ENCODE measurements at places on chromosomes 6 and 20. TPM values are rescaled to one million over a fixed set of nuclear protein-coding genes. Genes with fewer than 3 reads are reported as not detected.

STMN3 gene
- 26.5 TPM for total RNA-seq

DNA sequence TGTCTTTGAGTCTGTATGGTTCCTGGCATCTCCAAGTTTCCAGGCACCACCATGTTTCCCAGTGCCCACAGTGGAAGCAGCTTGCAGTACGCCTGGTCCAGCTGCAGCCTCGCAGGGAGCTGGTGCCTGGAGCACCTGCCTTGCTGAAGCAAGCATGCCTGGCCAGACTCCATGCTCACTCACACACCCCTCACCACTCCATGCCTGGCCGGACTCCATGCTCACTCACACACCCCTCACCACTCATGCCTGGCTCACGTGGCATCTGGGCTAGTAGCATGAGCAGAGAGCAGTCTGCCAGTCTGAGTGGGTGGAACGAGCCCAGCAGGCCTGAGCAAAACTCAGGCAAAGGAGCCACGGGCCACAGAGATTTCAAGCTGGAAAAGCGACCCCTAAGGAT, 214.3 kb downstream of the TFAP2C start:
- no peak for DNase-seq
- H3K27ac ChIP-seq = no peak overlapping the region
- H3K27me3 ChIP-seq = peaks cover 32% of the 10 kb centered on the region
- H3K4me1 ChIP-seq = no peaks in the 10 kb centered on the region
- no peak overlapping the region for H3K4me3 ChIP-seq

DNA sequence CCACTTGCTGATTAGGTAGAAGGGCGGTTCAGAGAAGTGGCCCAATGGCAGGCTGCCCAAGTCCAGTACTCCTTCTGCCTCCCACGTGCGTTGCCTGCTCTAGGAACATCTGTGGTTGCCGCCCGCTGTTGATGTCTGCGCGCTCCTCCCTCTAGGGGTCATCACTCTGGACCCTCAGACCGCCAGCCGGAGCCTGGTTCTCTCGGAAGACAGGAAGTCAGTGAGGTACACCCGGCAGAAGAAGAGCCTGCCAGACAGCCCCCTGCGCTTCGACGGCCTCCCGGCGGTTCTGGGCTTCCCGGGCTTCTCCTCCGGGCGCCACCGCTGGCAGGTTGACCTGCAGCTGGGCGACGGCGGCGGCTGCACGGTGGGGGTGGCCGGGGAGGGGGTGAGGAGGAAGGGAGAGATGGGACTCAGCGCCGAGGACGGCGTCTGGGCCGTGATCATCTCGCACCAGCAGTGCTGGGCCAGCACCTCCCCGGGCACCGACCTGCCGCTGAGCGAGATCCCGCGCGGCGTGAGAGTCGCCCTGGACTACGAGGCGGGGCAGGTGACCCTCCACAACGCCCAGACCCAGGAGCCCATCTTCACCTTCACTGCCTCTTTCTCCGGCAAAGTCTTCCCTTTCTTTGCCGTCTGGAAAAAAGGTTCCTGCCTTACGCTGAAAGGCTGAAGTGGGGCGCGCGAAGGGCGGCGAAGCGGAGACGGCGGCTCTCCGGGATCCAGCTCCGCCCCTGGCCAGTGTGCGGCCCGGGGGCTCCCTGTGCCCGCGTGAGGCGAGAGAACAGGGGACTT, 8.5 kb downstream of the TRIM15 start:
- H3K36me3 ChIP-seq = no peaks in the 10 kb centered on the region
- no peak overlapping the region for H3K27ac ChIP-seq
- H3K27me3 ChIP-seq = peaks cover 89% of the 10 kb centered on the region
- peak overlapping the region; percentile 12 for H3K4me3 ChIP-seq
- no peak for DNase-seq

ZBTB9 gene
- total RNA-seq = 15.4 TPM

DNA sequence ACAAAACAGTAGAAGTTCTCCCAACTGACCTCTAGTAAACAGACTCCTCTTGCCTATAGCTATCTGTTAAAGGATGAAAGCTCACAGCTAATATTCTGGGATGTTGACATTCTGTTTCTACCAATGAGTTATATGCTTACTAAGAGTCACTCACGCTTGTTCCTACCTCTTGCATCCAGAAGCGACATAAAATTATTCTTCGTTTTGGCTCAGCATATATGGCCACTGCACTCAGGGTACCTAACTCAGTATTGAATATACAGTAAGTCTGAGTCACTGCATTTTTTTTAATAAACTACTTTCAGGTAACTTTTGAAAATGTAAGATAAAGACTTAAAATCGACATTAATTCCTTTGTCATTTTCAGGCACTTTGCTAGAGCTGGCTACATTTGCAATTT, 214.4 kb upstream of the STXBP5 start:
- peaks cover 1% of the 10 kb centered on the region for H3K36me3 ChIP-seq
- H3K27ac ChIP-seq = no peak overlapping the region
- H3K4me1 ChIP-seq = peaks cover 20% of the 10 kb centered on the region
- no peak for DNase-seq
- no peaks in the 10 kb centered on the region for H3K27me3 ChIP-seq
- H3K4me3 ChIP-seq = no peak overlapping the region

TAAR2 gene
- not detected for total RNA-seq

SFTA2 gene
- 2.6 TPM for total RNA-seq

GRCh38 chr6:3885262-3886036, 36.3 kb downstream of the FAM50B start:
- H3K4me3 ChIP-seq = no peak overlapping the region
- no peaks in the 10 kb centered on the region for H3K27me3 ChIP-seq
- H3K27ac ChIP-seq = no peak overlapping the region
- no peak for DNase-seq
- no peaks in the 10 kb centered on the region for H3K36me3 ChIP-seq

DNA sequence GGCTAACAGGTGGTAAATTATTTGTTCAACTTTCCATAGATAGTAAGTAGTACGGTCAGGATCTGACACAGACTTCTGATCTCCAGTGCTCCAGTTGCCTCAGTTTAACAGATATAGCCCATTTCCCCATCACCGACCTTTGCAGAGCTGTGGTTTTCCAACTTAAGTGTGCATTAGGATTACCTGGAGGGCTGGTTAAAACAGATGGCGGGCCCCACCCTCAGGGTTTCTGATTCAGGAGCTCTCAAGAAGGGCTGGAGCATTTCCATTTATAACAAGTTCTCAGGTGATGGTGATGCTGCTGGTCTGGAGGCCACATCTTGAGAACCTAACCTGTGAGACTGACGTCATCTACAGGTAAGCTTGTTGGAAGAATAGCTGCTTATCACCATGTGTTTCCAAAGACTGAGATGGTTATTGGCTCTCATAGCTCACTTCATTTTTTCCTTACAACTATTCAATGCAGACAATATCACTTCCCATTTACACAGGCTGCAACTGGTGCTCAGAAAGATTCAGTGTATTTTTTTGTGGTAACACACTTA, 360.1 kb upstream of the CHD6 start:
- no peak overlapping the region for H3K4me3 ChIP-seq
- H3K27me3 ChIP-seq = peaks cover 16% of the 10 kb centered on the region
- no peak overlapping the region for H3K27ac ChIP-seq

SLC17A1 gene
- total RNA-seq = 0.49 TPM

PLEKHG1 gene
- 42.2 TPM for total RNA-seq

SLC17A2 gene
- not detected for total RNA-seq

GRCh38 chr6:36227379-36228228, 31.1 kb downstream of the BRPF3 start:
- peak overlapping the region; percentile 82 for H3K27ac ChIP-seq
- no peaks in the 10 kb centered on the region for H3K27me3 ChIP-seq
- peaks cover 38% of the 10 kb centered on the region for H3K36me3 ChIP-seq
- no peak overlapping the region for H3K4me3 ChIP-seq
- no peak for DNase-seq
- H3K4me1 ChIP-seq = peaks cover 18% of the 10 kb centered on the region

DNA sequence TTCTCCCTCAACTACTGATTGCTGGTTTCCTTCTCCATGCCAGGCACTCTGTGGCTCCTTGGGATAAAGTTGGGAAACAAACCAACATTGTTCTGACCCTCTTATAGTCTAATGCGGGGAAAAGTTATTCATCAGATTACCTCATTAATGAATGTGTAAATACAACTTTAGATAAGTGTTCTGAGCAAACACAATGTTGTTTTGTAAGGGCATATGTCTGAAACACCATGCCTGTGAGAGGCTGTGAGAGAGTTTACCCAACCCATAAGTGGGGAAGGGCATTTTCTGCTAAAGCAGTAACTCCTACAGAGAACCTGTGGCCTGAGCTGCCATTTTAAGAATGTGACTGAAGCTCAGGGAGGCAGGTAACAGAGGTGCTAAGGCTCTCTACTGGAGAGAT, 283.5 kb downstream of the KHDC1L start:
- H3K4me3 ChIP-seq = no peak overlapping the region
- no peaks in the 10 kb centered on the region for H3K27me3 ChIP-seq
- DNase-seq = no peak
- peaks cover 10% of the 10 kb centered on the region for H3K4me1 ChIP-seq

DNA sequence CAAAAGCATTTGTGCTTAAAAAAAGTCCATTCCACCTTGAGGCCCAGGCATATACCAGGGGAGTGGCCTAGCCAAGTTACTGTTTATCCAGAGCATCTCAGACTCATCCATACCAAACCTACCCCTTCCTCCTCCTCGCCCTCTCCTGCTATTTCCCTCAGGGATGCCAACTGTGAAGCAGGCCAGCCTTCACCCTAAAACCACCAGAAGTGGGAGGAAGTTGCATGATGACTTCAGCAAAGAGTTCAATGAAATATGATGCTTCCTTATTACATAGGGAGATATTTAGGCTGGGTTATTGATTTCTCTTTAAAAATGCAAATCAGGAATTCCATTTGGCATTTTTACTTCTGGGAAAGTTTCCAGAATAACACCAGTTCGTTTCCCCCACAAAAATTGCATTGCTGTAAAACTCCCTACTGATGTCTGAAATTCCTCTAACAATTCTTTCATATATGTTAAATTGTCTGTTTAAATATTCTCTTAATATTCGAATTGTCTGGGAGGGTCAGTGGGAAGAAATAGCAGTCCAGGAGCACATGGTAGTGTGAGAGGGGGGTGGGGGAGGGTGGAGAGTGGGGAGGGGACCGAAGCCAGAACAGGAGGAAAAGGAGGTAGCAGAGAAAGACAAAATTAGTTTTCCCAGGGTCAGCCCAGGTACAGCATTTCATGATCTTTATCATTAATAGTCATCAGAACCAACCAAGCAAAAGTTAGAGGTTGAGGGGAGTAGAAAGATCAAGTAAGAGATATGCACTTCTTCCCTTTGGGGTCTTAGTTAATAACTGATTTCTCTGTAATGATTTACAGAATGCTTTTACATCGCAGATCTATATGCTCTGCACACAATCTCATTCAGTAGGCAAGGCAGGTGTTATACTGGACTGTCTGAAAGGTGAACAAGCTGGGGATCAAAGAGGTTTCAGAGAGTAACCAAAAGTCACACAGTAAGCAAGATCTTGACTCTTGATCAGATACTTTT, 1.7 kb upstream of the TCP11 start:
- no peak for DNase-seq
- H3K36me3 ChIP-seq = no peaks in the 10 kb centered on the region
- H3K4me1 ChIP-seq = peaks cover 28% of the 10 kb centered on the region
- no peak overlapping the region for H3K4me3 ChIP-seq
- H3K27ac ChIP-seq = peak overlapping the region; percentile 53

PHF20 gene
- total RNA-seq = 42.2 TPM

- H3K27ac ChIP-seq = no peak overlapping the region
- DNase-seq = no peak
- peaks cover 5% of the 10 kb centered on the region for H3K27me3 ChIP-seq
- H3K4me3 ChIP-seq = no peak overlapping the region
Measured at GRCh38 chr20:13294522-13294921, 73.4 kb downstream of the ISM1 start.

SLC32A1 gene
- total RNA-seq = not detected

DNA sequence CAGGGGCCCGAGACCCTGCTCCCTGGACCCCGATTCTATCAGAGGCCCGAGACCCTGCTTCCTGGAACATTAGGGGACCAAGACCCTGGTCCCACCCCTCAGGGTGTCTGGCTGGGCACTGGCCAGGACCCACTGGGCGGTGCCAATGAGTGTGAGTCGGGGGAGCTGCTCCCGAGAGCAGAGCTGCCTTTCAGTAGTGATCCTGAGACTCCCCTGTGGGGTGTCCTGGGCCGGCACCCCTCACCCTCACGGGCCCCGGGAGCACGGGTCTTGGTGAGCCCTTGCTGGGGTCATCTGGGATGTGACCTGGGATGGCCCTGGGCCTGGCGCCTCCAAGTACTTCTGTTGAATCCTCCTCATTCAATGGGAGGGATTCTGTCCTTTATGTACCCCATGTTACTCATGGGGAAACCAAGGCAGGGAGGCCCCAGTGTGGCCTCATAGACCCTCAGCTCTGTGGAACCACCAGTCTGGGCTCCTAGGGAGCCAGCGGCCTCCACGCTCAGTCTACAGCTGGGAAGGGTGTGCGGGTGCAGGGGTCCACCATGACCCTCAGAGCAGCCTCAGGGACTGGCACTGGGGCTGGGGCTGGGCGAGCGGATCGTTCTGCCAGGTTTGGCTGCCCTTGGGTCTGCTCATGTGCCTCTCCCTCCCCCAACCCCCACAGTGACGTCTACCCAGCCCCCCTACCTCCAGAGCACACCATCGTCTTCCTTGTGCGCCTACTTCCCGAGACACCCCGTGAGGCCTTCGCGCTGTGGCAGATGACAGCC, 25.6 kb downstream of the COL20A1 start:
- H3K4me1 ChIP-seq = no peaks in the 10 kb centered on the region
- no peak overlapping the region for H3K4me3 ChIP-seq
- H3K36me3 ChIP-seq = no peaks in the 10 kb centered on the region
- DNase-seq = no peak
- no peak overlapping the region for H3K27ac ChIP-seq
- H3K27me3 ChIP-seq = peaks cover 4% of the 10 kb centered on the region

GRCh38 chr20:46040902-46041535, 12.0 kb downstream of the SLC12A5 start:
- no peak overlapping the region for H3K27ac ChIP-seq
- no peaks in the 10 kb centered on the region for H3K4me1 ChIP-seq
- H3K36me3 ChIP-seq = no peaks in the 10 kb centered on the region
- H3K4me3 ChIP-seq = no peak overlapping the region
- DNase-seq = peak; percentile 79

DNA sequence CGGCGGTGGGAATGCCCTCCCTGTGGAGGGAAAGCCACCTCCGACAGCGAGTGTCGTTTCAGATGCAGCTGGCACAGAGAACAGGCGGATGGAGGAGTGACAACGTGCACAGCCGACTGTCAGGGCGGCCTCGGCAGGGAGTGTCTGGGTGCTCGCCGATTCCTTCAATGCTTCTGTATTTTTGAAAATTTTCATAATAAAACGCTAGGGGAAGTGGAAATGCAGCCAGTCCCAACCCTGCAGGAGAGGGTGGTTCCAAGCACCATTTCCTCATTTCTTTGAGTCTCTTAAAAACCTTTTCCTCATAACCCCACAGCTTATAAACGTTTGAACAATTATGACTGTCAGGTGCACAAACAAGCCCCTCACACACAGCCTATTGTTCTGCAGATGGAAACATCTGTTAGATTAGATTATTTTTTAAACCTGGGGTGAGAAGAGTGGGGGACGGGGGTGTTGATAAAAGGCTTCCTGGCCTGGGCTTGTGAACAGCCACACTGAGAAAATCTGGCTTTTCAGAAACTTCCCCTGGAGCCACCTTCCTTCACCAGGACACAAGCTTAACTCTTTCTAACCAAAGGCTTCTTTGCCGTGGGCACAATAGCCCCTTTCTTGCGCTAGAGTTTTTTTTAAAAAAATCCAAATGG, 228.9 kb downstream of the ANKRD60 start:
- no peak overlapping the region for H3K4me3 ChIP-seq
- H3K36me3 ChIP-seq = no peaks in the 10 kb centered on the region
- H3K27me3 ChIP-seq = peaks cover 3% of the 10 kb centered on the region

GRCh38 chr6:53359095-53359842, 10.5 kb upstream of the ELOVL5 start:
- H3K27ac ChIP-seq = peak overlapping the region; percentile 95
- peaks cover 35% of the 10 kb centered on the region for H3K27me3 ChIP-seq
- no peaks in the 10 kb centered on the region for H3K36me3 ChIP-seq
- H3K4me1 ChIP-seq = peaks cover 27% of the 10 kb centered on the region
- H3K4me3 ChIP-seq = peak overlapping the region; percentile 75
- peak; percentile 94 for DNase-seq

All from progenitor cell of endocrine pancreas (in vitro differentiated cells).